ENCODE measurements at places on chromosomes 5 and 9.

- DNase-seq = no peak
Measured at GRCh38 chr5:775961-776861, 8.3 kb downstream of the ZDHHC11B start.

GRCh38 chr9:126516561-126516935, 97.2 kb upstream of the LMX1B start:
- no peak for DNase-seq

- DNase-seq = peak; percentile 76
Measured at GRCh38 chr9:98998441-98999151, 54.9 kb downstream of the COL15A1 start.

- DNase-seq = no peak
Measured at GRCh38 chr9:6680797-6681146, 35.2 kb upstream of the GLDC start.

GRCh38 chr5:144448457-144448856, 277.8 kb downstream of the KCTD16 start:
- no peak for DNase-seq

DNA sequence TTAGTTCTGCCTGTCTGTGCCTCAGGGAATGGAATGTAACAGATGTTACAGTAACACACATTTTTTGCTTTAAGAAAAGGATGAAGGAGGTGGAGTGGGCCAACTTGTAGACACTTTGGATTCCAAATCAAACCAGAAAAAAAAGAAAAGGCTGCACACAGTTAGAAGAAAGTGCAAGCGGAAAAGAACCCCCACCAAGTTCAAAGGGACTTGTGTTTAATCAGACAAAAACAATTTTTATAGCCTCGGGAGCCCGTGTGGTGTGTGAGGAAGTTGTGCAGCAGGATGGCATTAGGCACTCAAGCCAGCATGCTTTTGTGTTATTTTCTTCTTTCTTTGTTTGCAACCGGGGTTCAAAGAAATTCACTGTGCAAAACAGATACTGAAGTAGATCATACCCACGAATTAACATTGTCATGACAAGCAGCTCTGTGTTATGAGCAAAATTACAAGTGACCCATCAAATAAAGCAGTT, 189.5 kb downstream of the SEMA5A start:
- no peak for DNase-seq

DNA sequence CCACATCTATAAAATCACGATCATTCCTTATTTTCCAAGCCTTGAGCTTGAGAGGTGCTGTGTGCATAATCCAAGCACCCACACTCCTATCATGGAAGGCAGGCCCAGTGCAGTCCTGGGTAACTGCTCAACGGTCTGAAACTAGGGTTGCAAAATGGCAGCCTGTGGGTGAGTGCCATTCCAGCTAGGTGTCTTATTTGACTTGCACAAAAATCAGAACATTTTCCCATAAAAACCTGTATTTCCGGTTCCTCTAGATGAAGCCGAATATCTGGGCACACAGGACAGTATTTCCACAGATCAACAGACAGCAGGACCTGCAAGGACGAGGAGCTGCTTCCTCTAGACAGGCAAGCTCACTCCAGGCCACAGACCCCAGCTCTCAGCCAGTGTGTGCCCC, 588.8 kb downstream of the BNC2 start:
- DNase-seq = no peak

- no peak for DNase-seq
Measured at GRCh38 chr9:74810200-74810599, 77.5 kb downstream of the TRPM6 start.

GRCh38 chr5:177405312-177405711, 4.1 kb downstream of the F12 start:
- no peak for DNase-seq

GRCh38 chr5:76477571-76477970, 74.5 kb downstream of the IQGAP2 start:
- no peak for DNase-seq
